ENCODE measurements at places on chromosomes 5 and 9.

DNA sequence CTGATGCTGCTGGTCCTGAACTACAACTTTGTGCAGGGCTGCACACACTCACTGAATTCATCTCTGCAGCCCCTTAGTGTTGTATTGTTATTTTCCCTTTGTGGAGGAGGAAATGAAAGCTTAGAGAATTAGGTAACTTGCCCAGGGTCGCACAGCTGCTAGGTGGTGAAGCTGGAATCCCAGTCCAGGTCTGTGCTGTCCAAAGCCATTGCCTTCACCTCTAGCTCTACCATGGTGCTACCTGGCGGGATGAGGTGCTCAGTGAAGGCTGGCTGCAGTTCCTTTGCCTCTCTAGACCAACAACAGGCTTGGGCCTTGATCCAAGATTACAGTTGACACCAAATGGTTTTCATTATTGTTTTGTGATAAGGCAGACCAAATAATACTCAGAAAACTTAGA lies 177.8 kb upstream of the PITX1 start:
- no peak for DNase-seq

- no peak for DNase-seq
These were observed 177.3 kb downstream of the SMARCA2 start for GRCh38 chr9:2192356-2192979.

- no peak for DNase-seq
These were observed 348.4 kb upstream of the SLC30A5 start for GRCh38 chr5:68745448-68745847.

GRCh38 chr9:108844391-108844790 lies 11.4 kb downstream of the ACTL7B start:
- no peak for DNase-seq

DNA sequence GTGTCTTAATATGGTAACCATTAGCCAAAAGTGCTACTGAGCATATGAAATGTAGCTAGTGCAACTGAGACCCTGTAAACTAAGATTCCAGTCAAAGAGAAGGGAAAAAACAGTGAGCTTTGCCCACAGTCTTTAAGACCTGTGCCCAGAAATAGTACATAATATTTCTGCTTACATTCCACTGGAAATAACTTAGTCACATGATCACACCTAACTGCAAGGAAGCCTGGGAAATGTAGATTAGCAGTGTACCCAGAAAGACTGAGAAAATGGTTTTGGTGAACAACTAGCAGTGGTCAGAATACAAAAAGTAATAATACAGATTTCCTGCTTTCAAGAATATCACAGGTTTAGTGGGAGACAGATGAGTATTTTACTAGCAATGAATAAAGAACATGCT lies 2.5 kb upstream of the CPLANE1 start:
- DNase-seq: no peak

GRCh38 chr9:124716808-124717207 lies 54.3 kb downstream of the NR6A1 start:
- DNase-seq: no peak

Measured in T-cell (primary cell).